ENCODE measurements at places on chromosomes 1 and 21. TPM values are rescaled to one million over a fixed set of nuclear protein-coding genes. Genes with fewer than 3 reads are reported as not detected.

GRCh38 chr1:207814469-207814868 lies 62.6 kb downstream of the CD46 start:
- no peaks in the 10 kb centered on the region for H3K4me1 ChIP-seq
- H3K36me3 ChIP-seq, result 0 out of 2 replicates have a peak, but pooled peaks cover 4% of the 10 kb centered on the region
- H3K27me3 ChIP-seq, result no peaks in the 10 kb centered on the region
- no peak overlapping the region for H3K4me3 ChIP-seq

Gene IFNLR1
- 9.6 TPM for total RNA-seq

GRCh38 chr1:183106166-183106565 lies 79.9 kb upstream of the LAMC2 start:
- no peak overlapping the region for H3K27ac ChIP-seq
- no peaks in the 10 kb centered on the region for H3K36me3 ChIP-seq
- H3K27me3 ChIP-seq, result no peaks in the 10 kb centered on the region
- DNase-seq, result no peak
- H3K4me3 ChIP-seq, result no peak overlapping the region
- peaks cover 15% of the 10 kb centered on the region for H3K4me1 ChIP-seq

DNA sequence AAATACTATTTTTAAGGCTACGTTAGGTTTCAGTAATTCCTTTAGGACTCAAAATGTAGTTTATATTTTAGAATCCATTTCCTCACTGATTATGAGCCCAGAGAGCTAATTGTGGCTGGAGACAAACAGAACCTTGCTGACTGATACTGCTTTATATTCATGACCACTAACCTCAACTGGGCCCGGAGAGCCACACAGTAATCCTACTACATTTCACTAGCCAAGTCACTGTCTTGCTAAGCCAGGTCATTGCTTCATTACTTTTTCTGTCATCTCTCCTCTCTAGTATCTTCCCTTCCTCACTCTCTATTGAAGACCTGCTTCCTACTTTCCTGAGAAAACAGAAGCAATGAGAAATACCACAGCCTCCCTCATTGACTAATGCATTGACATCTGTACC lies 24.7 kb downstream of the IL23R start:
- no peak for DNase-seq
- H3K4me1 ChIP-seq, result no peaks in the 10 kb centered on the region
- no peak overlapping the region for H3K4me3 ChIP-seq
- no peak overlapping the region for H3K27ac ChIP-seq
- no peaks in the 10 kb centered on the region for H3K36me3 ChIP-seq

GRCh38 chr1:87296206-87296605 lies 32.5 kb upstream of the LMO4 start:
- DNase-seq, result no peak
- H3K4me1 ChIP-seq, result no peaks in the 10 kb centered on the region
- no peaks in the 10 kb centered on the region for H3K27me3 ChIP-seq
- H3K36me3 ChIP-seq, result no peaks in the 10 kb centered on the region
- H3K27ac ChIP-seq, result no peak overlapping the region

GRCh38 chr21:28357743-28358142 lies 634.9 kb downstream of the LTN1 start:
- no peaks in the 10 kb centered on the region for H3K27me3 ChIP-seq
- H3K36me3 ChIP-seq, result no peaks in the 10 kb centered on the region
- no peaks in the 10 kb centered on the region for H3K4me1 ChIP-seq
- no peak overlapping the region for H3K27ac ChIP-seq
- DNase-seq, result no peak

GRCh38 chr1:164723296-164723798 lies 164.4 kb downstream of the PBX1 start:
- peaks cover 3% of the 10 kb centered on the region for H3K36me3 ChIP-seq
- no peaks in the 10 kb centered on the region for H3K27me3 ChIP-seq
- no peak overlapping the region for H3K27ac ChIP-seq
- DNase-seq, result no peak
- H3K4me3 ChIP-seq, result no peak overlapping the region

DNA sequence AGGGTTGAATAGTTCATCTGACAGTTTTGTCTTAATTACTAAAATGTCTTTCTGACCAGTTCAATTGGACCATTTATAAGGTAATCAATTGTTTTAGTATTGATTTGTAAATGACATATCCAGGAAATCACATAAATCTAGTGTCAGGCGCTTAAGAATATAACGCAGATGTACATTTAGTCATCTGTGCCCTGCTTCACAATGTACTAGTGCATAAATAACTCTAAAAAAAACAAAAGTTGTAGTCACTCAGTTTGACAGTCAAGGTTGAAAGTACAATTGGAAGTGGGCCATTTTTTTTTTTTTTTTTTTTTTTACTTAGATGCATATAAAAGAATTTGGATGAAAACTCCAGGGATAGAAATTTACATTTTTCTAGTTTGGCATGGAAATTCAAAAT lies 490.4 kb downstream of the PTPRC start:
- H3K4me1 ChIP-seq, result no peaks in the 10 kb centered on the region
- no peaks in the 10 kb centered on the region for H3K36me3 ChIP-seq
- H3K4me3 ChIP-seq, result no peak overlapping the region
